Foreskin keratinocyte (primary cell): ENCODE measurements at places on chromosomes 11 and 22.

DNA sequence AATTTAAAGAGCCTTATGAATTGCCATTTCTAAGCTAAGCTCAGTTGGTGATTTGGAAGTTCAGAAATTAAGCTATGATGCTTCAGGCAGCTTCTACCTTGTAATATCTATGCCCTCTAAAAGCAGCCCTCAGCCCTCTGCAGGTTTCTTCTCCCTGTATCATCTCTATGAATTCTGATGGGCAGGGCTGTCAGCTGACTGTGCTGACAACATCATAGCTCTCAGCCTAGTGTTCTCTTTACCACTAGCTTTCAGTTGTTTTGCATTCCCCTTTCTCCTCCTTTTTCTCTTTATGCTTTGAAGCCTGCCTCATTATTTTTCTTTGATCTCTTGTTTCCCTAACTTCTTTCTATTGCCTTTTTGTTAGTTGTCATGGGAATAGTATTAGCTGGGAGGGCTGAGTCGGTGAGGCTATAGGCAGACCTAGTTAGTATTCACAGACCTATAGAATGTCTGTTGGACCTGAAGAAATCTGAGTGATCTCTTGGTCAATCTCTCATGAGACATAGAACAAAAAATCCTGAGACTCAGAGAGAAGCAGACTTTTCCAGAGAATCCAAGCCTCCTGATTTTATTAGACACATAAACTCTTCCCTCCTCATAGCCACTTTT lies 535.4 kb downstream of the RAB38 start:
- DNase-seq: no peak

- DNase-seq: no peak
Measured at GRCh38 chr22:22458896-22459588, 49.5 kb downstream of the ZNF280B start.

- no peak for DNase-seq
Measured at GRCh38 chr11:33898957-33899356, 7.1 kb upstream of the LMO2 start.

DNA sequence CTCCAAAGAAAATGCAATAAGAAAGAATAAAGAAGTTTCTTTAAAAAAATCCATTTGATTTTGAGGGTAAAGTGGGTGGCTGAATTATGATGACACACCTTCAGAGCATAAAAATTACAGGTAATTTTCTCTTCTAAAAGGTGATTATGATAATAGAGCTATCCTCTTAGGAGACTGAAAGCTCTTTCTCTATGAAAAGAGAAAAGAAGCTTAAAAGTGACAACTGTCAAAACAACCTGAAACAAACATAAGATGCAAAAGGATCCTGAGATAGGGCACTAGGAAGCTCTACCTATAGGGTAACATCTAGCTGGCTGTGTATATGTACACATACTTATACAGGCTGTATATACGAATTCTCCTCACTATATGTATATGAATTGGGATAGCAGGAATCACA lies 270.2 kb downstream of the GUCY1A2 start:
- DNase-seq: no peak

GRCh38 chr11:113538451-113539412 lies 63.5 kb upstream of the DRD2 start:
- DNase-seq: no peak

- DNase-seq: peak; percentile 69
Measured at GRCh38 chr11:118276422-118276821, 12.3 kb upstream of the MPZL2 start.

DNA sequence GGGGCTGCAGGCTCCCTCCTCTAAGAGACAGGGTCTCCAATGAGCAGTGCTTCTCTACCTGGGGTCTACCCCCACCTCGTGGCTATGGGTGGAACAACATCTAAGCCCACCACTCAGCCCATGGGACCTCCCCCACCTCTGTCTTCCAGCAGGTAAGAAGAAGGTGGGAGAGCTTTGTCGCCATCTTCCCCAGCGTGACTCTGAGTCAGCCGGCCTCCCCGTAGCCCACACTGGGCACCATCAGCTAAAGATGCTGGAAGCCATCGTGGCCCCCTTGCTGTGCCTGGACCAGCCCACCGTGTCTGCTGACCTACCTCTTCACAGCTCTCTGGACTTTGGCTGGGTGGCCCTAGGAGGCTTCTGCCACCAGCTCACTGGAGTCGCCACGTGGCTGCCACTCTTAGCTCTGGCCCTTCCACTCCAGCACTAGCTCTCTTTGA lies 944 bp downstream of the C11orf86 start:
- no peak for DNase-seq

DNA sequence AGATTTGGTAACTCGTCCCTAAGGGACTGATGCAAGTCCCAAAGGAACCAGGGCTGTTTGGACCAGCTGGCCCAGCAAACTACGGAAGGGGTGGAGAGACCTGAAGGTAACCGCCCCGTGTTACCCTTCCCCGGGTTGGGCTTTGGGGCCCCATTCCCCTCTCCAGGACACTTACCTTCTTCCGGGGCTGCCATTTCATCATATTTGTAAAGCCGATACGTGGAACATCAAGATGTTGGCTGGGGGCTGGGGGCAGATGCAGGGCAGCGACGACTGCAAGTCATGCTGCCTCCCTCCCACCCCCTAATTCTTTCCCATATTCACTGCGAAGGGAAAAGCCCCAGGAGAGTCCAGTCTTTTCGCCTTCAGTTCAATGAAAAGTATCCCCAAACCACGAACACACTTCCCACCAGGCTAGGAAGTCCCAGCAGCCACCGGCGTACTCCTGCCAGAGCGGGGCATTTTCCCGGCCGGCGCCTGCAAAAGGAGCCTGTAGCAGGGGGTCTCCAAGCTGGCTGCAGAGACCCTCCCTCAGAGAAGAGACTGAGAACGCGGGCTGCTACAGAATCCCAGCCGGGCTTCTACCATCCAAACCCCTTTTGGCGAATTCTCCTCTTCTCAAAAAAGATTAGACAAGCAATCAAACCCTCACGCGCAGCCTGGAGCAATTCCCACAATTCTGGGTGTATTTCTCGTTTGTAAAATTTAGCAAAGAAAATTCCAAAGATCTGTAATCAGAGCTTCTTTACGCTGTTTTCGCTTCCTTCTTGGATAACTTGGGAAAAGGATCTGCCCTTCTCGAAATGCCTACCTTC lies 236.7 kb downstream of the TTC28 start:
- no peak for DNase-seq

DNA sequence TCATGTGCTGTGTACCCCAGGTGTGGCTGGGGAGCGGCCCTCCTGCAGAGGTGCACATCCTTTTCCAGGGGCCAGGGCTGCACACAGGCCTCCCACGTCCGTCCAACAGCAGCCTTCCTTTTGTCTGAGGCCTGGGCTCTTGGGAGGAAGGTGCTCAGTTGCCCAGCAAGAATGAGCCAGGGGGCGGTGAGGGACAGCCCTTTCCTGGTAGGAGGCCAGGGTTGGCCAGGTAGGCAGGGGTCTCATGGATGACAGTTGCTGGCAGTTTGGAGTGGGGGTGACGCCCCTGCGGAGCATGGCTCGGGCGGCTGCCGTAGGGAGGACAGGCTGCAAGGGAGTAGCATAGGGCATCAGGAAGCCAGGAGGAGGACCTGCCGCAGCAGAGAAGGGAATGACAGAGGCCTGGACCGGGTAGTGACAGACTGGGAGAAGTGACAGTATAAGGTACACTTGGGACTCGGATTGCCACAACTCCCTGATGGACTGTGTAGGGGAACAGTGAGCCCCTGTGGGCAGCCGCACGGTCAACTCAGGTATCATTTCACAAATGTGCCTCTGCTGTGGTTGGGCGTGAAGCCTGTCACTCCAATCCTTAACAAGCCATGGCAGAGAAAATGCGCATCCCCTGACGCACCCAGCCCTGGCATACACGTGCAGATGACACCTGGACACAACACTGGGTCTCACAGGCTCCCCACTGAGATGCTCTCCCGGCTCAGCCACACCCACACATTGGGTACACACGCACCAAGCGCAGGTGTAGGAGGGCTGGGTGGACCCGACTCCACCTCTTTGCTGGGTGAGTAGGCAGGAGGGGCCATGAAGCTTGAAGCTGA lies 79.7 kb downstream of the DGCR2 start:
- DNase-seq: no peak

DNA sequence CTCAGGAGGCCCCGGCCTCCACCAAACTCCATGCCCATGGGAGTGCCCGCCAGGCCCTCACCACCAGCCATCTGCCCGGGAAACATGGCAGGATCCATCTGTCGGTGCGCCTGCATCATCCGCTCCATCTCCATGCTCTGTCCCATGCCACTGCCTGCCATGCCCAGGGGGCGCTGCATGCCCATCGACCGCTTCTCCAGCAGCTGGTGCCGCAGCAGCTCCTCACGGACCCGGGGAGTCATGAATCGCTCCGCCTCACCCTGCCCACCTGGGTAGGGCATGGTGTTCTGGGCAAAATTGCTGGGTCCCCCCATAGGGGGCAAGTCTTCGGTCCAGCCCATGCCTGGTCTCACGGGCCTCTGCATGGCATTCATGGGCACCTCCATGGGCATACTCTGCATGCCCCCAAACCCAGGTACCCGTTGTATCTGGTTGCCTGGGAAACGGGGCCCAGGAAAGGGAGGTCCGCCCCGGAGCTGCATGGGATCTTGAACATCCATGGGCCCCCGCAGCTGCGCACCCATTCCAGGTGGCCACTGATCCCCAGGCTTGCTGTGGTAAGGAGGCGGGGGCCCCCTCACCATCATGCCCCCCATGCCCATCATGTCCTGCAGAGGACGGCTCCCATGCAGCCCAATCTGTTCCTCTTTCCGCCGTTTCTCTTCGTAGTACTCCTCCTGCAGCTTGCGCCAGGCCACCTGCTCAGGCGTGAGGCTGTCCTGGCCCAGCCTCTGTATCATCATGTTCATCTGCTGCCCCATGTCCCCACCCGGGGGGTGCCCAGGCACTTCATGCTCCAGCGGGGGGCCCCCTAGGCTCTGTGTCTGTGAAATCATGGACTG lies 18.0 kb downstream of the CXCR5 start:
- no peak for DNase-seq

DNA sequence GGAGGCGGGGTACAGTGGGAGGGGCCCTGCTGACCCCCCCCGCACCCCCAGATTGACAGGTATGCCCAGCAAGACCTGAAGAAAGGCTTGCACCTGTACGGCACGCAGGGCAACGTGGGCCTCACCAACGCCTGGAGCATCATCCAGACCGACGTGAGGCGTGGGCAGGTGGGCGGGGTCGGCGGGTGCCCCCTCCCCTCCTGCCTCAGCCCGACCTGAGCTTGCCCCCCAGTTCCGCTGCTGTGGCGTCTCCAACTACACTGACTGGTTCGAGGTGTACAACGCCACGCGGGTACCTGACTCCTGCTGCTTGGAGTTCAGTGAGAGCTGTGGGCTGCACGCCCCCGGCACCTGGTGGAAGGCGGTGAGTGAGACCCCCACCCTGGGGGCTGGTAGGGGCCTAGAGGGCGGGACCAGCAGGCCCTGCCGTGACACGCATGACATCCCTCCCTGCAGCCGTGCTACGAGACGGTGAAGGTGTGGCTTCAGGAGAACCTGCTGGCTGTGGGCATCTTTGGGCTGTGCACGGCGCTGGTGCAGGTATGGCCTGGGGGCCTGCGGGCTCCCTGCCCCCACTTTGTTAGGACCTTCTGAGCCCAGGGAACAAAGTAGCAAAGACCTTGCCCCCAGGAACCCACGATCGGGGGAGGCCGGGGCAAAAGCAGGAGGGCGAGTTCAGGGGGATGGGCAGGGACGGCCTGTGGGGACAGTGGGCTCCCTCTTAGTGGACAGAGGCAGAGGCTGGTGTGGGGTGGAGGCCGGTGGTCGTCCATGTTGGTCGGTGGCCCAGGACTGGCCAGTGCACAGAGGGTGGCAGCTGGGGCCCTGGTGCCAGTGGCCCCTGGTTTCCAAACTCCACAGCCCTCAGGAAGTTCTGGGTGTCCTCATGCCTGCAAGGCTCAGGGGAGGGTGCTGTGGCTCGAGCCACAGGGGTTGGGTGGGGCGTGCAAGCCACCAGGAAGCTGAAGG lies 23.1 kb downstream of the TSPAN4 start:
- no peak for DNase-seq

GRCh38 chr11:34425360-34425759 lies 13.4 kb upstream of the CAT start:
- no peak for DNase-seq

- no peak for DNase-seq
Measured at GRCh38 chr11:121067962-121068647, 32.9 kb upstream of the TECTA start.

DNA sequence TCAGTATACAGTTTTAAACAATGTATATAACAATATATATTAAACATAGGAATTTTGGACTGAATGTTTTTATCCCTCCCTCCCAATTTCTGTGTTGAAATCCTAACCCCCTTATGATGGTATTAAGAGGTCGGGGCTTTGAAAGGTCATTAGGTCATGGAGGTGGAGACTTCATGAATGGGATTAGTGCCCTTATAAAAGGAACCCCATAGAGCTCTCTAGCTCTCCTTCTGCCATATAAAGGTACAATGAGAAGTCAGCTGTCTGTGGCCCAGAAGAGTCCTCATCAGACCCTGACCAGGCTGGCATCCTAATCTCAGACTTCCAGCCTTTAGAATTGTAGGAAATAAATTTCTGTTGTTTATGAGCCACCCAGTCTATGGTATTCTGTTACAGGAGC lies 6.5 kb downstream of the NNMT start:
- no peak for DNase-seq

- peak; percentile 48 for DNase-seq
Measured at GRCh38 chr11:60130496-60130895, 42.0 kb downstream of the MS4A2 start.

GRCh38 chr11:91397134-91397468 lies 827.5 kb upstream of the FAT3 start:
- DNase-seq: no peak

DNA sequence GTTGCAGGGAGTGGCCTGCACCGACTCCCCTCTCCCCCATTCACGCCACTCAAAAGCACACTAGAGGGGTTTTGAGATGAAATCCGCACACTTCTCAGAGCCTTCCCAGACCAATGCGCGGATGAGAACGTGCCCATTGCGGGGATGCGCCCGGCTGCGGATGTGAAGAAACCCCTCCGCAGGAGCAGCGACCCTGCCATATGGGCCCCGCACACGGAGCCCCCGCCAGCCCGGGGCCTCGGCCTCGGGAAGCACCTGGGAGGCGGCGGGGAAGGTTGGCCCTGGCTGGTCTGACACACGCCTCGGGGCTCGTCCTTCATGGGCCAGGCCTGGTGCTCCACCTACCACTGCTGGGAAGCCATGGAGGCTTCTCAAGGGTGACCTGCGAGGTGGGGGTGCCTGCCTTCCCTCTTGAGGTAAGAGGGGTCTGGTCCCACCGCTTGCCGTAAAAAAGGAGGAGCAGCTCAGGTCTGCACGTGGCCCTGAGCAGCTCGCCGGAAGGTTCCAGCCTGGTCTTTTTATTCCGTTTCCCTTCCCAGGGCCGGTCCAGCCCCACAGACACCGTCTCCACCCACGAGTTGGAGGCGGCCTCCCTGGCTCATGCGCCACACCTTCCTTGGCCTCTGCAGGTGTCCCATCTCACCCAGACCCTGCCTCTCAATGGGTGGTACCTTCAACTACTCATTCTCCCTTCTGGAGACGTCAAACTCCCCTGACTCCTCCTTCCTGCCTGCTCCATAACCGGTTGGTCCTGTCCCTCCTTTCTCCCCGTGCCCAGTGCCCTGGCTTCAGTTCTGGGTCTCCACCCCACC lies 39.4 kb downstream of the TRMU start:
- peak; percentile 33 for DNase-seq

GRCh38 chr11:119729581-119729927 lies 554 bp upstream of the NECTIN1 start:
- DNase-seq: no peak
